ENCODE measurements at places on chromosomes 12 and 14. TPM values are rescaled to one million over a fixed set of nuclear protein-coding genes. Genes with fewer than 3 reads are reported as not detected.

Gene CLEC6A
- not detected for total RNA-seq

DNA sequence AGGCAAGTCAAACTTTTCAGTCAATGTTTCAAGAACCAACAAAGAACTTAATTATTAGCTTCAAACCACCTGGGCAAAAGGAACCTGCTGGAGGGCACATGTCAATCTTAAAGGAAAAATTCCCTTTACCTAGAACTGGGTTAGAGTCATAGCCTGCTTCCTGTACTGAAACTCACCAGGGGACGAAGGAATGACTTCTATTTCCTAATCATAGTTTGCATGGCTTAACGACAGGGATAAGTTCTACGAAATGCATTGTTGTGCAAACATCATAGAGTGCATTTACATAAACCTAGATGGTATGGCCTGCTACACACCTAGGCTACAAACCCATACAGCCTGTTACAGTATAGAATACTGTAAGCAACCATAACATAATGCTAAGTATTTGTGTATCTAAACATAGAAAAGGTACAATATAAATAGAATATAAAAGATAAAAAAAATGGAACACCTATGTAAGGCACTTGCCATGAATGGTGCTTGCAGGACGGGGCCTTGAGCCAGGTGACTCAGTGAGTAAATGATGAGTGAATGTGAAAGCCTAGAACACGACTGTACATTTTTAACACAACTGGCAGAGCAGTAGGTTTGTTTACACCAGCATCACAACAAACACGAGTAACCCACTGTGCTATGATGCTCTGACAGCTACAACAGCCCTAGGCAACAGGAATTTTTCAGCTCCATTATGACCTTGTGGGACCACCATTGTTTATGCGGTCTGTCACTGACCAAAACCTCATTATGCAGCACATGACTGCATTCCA is 234.9 kb upstream of the CAND1 start:
- no peaks in the 10 kb centered on the region for H3K27me3 ChIP-seq
- no peaks in the 10 kb centered on the region for H3K4me1 ChIP-seq
- H3K4me3 ChIP-seq, result no peak overlapping the region
- H3K27ac ChIP-seq, result no peak overlapping the region
- no peaks in the 10 kb centered on the region for H3K36me3 ChIP-seq
- DNase-seq, result no peak

Gene TAS2R10
- 0.27 TPM for total RNA-seq

GRCh38 chr12:131687346-131688125 is 23.4 kb upstream of the SFSWAP start:
- H3K4me1 ChIP-seq, result no peaks in the 10 kb centered on the region
- H3K27me3 ChIP-seq, result no peaks in the 10 kb centered on the region
- no peak overlapping the region for H3K27ac ChIP-seq

DNA sequence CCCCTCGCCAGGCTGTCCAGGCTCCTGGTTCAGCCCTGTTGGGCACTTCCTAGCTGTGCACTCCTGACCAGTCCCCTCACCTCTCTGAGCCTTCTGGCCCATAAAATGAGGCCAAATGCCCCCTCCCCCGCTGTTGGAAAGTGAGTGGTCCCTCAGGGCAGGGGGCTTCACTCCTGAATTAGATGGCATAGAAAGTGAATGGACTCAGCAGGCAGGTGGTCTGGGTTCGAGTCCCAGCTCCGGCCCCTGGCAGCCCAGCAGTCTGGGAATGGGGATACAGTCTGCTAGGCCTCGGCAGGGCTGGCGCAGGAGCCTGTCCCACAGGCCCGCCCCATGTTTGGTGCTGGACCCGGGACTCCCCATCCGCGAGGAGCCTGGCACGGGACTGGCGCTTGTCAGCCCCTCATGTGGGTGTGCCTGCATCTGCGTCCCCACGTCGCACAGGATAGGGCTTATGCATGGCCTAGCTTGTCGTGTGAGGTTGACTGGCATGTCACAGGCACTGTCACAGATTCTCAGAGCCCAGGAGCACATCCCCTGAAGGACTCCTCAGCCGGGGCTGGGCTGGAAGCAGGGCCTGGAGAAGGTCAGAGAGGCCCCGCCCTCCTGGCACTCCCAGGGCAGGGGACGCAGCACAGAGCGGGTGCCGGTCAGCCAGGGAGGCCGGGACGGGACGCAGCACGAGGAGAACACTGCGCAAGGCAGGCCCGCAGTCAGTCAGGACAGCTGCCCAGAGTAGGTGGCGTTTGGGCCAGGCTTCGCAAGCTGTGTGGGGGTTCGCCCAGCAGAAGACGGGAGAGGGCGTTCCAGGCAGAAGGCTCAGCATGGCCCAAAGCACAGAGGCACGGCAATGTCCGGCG is 40.5 kb downstream of the DIO3 start:
- H3K27ac ChIP-seq, result no peak overlapping the region
- DNase-seq, result no peak
- H3K4me1 ChIP-seq, result peaks cover 11% of the 10 kb centered on the region
- H3K4me3 ChIP-seq, result no peak overlapping the region

GRCh38 chr12:1835211-1836131 is 15.1 kb downstream of the LRTM2 start:
- H3K27ac ChIP-seq, result no peak overlapping the region
- H3K4me1 ChIP-seq, result no peaks in the 10 kb centered on the region
- H3K36me3 ChIP-seq, result no peaks in the 10 kb centered on the region
- DNase-seq, result no peak
- no peak overlapping the region for H3K4me3 ChIP-seq
- peaks cover 13% of the 10 kb centered on the region for H3K27me3 ChIP-seq

Gene CACNA1C
- 0.10 TPM for total RNA-seq

- no peaks in the 10 kb centered on the region for H3K36me3 ChIP-seq
- H3K27me3 ChIP-seq, result no peaks in the 10 kb centered on the region
- no peaks in the 10 kb centered on the region for H3K4me1 ChIP-seq
- H3K4me3 ChIP-seq, result no peak overlapping the region
- no peak overlapping the region for H3K27ac ChIP-seq
- DNase-seq, result no peak
Measured at GRCh38 chr14:55425091-55425490, 13.5 kb upstream of the ATG14 start.

Gene C1S
- 0.64 TPM for total RNA-seq

DNA sequence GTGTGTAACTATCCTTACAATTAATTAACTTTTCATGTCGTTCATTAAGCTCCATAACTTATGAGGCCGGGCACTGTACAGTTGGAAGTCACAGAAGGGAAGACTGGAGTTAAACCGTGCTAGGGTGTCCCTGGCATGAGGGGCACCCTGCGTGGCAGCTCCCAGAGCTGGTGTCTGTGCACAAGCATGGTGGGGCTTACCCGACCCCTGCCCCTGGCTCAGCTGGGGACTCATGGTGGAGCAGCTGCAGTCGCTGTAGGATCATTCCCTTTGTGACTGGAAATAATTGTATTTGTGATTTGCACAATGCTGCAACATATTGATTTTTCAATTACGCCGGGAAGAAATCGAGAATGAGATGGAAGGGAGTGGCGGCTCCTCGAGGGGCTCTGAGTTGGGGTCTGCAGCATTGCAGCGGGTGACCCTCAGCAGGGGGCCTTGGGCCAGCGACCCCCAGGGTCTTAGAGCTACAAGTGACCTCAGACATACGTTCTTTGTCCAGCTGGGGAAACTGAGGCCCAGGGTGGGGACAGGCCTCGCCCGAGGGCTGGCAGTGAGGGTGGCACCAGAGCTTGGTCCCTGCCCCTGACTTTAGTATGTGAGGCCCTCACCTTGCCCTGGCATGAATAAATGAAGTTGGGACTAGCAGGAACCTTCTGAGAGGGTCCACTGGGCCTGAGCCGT is 125.4 kb downstream of the KIF26A start:
- no peaks in the 10 kb centered on the region for H3K36me3 ChIP-seq
- no peak for DNase-seq
- H3K4me3 ChIP-seq, result no peak overlapping the region
- H3K27me3 ChIP-seq, result no peaks in the 10 kb centered on the region
- H3K4me1 ChIP-seq, result no peaks in the 10 kb centered on the region

Gene PTGR2
- 4.5 TPM for total RNA-seq

Gene C14orf39
- not detected for total RNA-seq

- H3K4me1 ChIP-seq, result peaks cover 20% of the 10 kb centered on the region
- DNase-seq, result no peak
- no peaks in the 10 kb centered on the region for H3K27me3 ChIP-seq
- no peak overlapping the region for H3K4me3 ChIP-seq
- H3K36me3 ChIP-seq, result no peaks in the 10 kb centered on the region
Measured at GRCh38 chr14:50394713-50395112, 2.0 kb downstream of the CDKL1 start.

Gene TGM1
- 11.4 TPM for total RNA-seq

DNA sequence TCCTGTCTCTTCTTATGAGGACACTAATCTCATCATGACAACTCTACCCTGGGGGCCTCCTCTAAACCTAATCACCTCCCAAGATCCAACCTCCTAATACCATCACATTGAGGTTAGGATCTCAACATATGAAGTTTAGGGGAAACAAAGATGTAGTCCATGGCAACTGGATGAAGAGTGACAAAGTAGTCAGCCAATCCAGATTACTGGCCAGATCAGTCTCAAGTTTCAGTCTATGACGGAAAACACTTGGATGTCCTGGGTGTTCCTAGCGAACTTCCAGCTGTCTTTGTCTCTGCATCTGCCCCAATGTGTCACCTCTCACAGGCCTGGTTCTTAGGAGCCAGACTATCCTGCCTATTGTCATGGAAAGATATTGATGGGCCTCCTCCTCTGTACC is 630.8 kb downstream of the AACS start:
- no peaks in the 10 kb centered on the region for H3K4me1 ChIP-seq
- no peak for DNase-seq
- no peak overlapping the region for H3K4me3 ChIP-seq
- H3K27me3 ChIP-seq, result no peaks in the 10 kb centered on the region
- H3K36me3 ChIP-seq, result no peaks in the 10 kb centered on the region

GRCh38 chr12:1803736-1804135 is 16.6 kb upstream of the LRTM2 start:
- H3K27me3 ChIP-seq, result no peaks in the 10 kb centered on the region
- peaks cover 23% of the 10 kb centered on the region for H3K4me1 ChIP-seq
- no peak for DNase-seq
- H3K36me3 ChIP-seq, result no peaks in the 10 kb centered on the region

GRCh38 chr12:99390707-99391106 is 256.8 kb upstream of the GARIN6 start:
- no peak for DNase-seq
- no peak overlapping the region for H3K4me3 ChIP-seq
- no peaks in the 10 kb centered on the region for H3K27me3 ChIP-seq
- no peak overlapping the region for H3K27ac ChIP-seq
- no peaks in the 10 kb centered on the region for H3K4me1 ChIP-seq

- DNase-seq, result no peak
- no peaks in the 10 kb centered on the region for H3K4me1 ChIP-seq
- H3K4me3 ChIP-seq, result no peak overlapping the region
- H3K36me3 ChIP-seq, result no peaks in the 10 kb centered on the region
- H3K27me3 ChIP-seq, result no peaks in the 10 kb centered on the region
Measured at GRCh38 chr12:56087220-56087619, 7.3 kb downstream of the ERBB3 start.

Gene COPZ1
- total RNA-seq, result 72.1 TPM

Gene MGST1
- not detected for total RNA-seq

Gene SCAF11
- total RNA-seq, result 272 TPM

- no peak overlapping the region for H3K27ac ChIP-seq
- peaks cover 4% of the 10 kb centered on the region for H3K27me3 ChIP-seq
- DNase-seq, result no peak
- no peak overlapping the region for H3K4me3 ChIP-seq
- peaks cover 9% of the 10 kb centered on the region for H3K4me1 ChIP-seq
Measured at GRCh38 chr12:124586756-124587155, 19.3 kb upstream of the NCOR2 start.

DNA sequence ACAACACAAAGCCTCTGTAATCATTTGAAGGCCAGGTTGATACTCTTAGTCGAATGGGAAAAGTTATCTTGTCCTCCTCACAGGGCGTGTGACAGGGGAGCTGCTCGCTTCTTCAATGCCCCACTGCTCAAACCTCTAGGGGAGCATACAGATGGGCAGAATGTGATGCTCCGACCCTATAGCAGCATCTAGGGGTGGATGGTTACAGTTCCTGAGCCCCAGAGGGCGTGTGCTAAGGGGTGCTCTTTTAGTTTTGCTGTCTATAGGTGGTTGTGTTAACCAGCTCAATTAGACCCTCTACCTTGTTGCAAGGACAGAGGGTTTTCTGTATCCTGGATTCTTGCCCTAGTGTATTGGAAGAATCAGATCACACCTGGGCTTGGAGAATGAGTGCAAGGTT is 47.8 kb downstream of the HSD17B6 start:
- no peak overlapping the region for H3K27ac ChIP-seq
- H3K27me3 ChIP-seq, result no peaks in the 10 kb centered on the region
- no peaks in the 10 kb centered on the region for H3K36me3 ChIP-seq
- H3K4me1 ChIP-seq, result no peaks in the 10 kb centered on the region
- no peak for DNase-seq
- H3K4me3 ChIP-seq, result no peak overlapping the region

Gene DDN
- total RNA-seq, result 0.10 TPM

Gene CARMIL3
- total RNA-seq, result 1.4 TPM

Gene CCDC38
- 1.00 TPM for total RNA-seq

DNA sequence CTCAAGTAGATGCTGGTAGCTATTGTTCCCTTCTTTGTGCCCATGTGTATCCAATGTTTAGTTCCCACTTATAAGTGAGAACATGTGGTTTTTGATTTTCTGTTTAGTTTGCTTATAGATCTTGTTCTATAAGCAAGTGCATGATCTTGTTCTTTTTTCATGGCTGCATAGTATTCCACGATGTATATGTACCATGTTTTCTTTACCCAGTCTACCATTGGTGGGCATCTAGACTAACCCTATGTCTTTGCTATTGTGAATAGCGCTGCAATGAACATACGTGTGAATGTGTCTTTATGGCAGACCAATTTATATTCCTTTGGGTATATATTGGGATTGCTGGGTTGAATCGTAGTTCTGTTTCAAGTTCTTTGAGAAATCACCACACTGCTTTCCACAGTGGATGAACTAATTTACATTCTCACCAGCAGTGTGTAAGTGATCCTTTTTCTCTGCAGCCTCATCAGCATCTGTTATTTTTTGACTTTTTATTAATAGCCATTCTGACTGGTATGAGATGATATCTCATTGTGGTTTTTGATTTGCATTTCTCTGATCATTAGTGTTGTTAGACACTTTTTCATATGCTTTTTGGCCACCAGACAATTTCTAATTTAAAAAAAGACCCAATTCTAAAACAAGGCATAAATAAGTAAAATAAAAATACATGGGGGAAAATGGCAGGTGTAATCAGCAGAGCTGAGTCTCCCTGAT is 50.6 kb downstream of the CPM start:
- no peaks in the 10 kb centered on the region for H3K36me3 ChIP-seq
- no peak for DNase-seq
- H3K27me3 ChIP-seq, result no peaks in the 10 kb centered on the region

- DNase-seq, result no peak
- H3K27me3 ChIP-seq, result no peaks in the 10 kb centered on the region
- H3K4me3 ChIP-seq, result no peak overlapping the region
- no peaks in the 10 kb centered on the region for H3K36me3 ChIP-seq
- H3K27ac ChIP-seq, result no peak overlapping the region
Measured at GRCh38 chr12:32255588-32255987, 143.8 kb upstream of the FGD4 start.

Gene KCNMB4
- total RNA-seq, result 0.80 TPM

Gene NFATC4
- total RNA-seq, result 7.9 TPM

Gene SLC10A1
- not detected for total RNA-seq

GRCh38 chr14:75794615-75795038 is 133.6 kb downstream of the TTLL5 start:
- no peak overlapping the region for H3K27ac ChIP-seq
- peaks cover 3% of the 10 kb centered on the region for H3K36me3 ChIP-seq
- H3K4me3 ChIP-seq, result no peak overlapping the region
- no peaks in the 10 kb centered on the region for H3K4me1 ChIP-seq

- no peak overlapping the region for H3K4me3 ChIP-seq
- no peak for DNase-seq
- H3K4me1 ChIP-seq, result peaks cover 5% of the 10 kb centered on the region
- H3K36me3 ChIP-seq, result no peaks in the 10 kb centered on the region
- H3K27me3 ChIP-seq, result peaks cover 3% of the 10 kb centered on the region
- no peak overlapping the region for H3K27ac ChIP-seq
Measured at GRCh38 chr12:5989621-5990020, 44.6 kb upstream of the ANO2 start.

Gene ERP27
- 9.0 TPM for total RNA-seq

Data from B cell (primary cell).